ENCODE measurements at places on chromosomes 6 and 20. TPM values are rescaled to one million over a fixed set of nuclear protein-coding genes. Genes with fewer than 3 reads are reported as not detected.

The RBBP8NL gene
- not detected for total RNA-seq

- DNase-seq: no peak
Observed at GRCh38 chr6:85674604-85675003, 31.9 kb upstream of the SYNCRIP start.

GRCh38 chr6:54481091-54481490, 172.8 kb downstream of the TINAG start:
- no peak for DNase-seq

GRCh38 chr6:86723151-86723550, 214.2 kb upstream of the HTR1E start:
- no peak for DNase-seq

- DNase-seq: peak; percentile 93
Observed at GRCh38 chr6:47242483-47243386, 67.0 kb downstream of the TNFRSF21 start.

Measured in umbilical cord (tissue), 2 donors.